ENCODE measurements at places on chromosomes 11 and 22.
A peak's percentile ranks its signal among the peaks of the same experiment; 100 is the strongest.

DNA sequence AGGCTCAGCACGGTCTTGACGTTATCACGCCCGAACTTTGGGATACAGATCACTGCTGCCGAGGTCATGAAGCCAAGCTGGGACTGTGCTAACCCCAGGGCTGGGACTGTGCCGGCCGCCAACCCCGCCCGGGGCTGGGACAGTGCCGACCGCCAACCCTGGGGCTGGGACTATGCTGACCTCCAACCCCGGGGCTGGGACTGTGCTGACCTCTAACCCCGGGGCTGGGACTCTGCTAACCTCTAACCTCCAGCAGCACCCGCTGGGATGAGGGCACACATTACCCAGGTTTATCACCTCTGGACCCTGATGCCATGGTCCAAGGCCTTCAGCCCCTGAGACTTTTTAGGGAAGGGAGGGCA lies 129.7 kb downstream of the IGLL1 start:
- DNase-seq = no peak

- DNase-seq = no peak
Measured at GRCh38 chr11:118640332-118641154, 33.1 kb downstream of the PHLDB1 start.

GRCh38 chr22:19419086-19419463 lies 12.5 kb downstream of the HIRA start:
- DNase-seq = no peak

DNA sequence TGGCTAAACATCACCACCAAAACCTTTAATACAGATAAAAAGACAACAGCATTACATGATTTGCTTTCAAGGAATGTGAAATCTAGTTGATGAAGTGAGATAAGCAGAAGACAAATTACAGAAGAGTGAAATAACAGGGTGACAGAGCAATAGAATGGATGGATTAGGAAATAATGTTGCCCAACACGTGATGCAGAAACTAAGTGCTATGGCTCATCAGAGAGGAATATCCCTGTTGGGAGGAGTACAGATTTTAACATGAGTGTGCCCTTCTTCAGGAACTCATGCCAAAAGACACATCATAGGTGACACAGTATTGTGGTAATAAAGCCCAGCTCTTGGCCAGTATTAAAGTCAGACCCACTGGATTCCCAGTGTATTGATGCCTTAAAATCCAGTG lies 176.6 kb upstream of the RAG2 start:
- DNase-seq = peak; percentile 34

- no peak for DNase-seq
Measured at GRCh38 chr11:59705294-59705693, 8.4 kb downstream of the OR10V1 start.

GRCh38 chr22:22935546-22936157 lies 48.0 kb downstream of the IGLL5 start:
- DNase-seq = no peak

GRCh38 chr11:863023-863909 lies 20.6 kb downstream of the TSPAN4 start:
- DNase-seq = no peak

GRCh38 chr11:19370100-19370861 lies 129.5 kb upstream of the E2F8 start:
- peak; percentile 80 for DNase-seq

- DNase-seq = no peak
Measured at GRCh38 chr11:92967178-92967577, 2.3 kb upstream of the MTNR1B start.

DNA sequence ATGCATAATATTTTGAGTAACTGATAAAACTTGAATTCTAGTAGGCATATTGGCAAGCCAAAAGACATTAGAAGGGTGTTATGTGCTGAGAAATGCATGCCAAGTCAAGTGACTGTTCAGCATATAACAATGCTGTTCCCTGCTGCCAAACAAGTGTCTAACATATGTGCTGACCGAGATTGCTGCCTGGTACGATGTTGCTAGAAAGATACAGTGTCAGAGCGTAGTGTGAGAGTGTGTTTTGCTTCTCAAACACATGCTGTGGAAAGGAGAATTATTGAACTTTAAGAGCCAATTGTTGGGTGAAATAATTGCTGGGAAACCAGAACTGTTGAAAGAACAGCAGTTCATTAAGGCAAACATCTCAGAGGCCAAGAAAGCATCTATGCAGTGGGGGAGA lies 71.3 kb upstream of the GRIA4 start:
- DNase-seq = no peak

DNA sequence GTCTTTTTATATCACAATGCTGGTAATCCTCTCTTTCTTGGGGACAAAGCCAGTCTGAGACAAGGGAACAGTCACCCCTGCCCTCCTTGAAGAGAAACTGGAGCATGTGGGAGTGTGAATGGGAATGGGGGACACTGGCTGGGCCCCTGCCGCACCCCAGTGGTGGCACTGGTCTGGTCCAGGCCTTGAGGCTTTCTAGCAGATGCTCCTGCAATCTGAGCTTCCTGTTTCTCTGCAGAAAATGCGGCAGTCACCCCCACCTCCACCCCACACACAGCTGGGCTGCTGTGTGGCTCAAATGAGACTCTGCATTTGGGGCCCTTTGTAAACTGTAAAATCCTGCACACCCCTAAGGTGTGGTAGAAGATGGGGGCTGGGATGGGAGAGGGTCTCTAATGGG lies 6.6 kb upstream of the MARK2 start:
- no peak for DNase-seq

- peak; percentile 81 for DNase-seq
Measured at GRCh38 chr11:58573451-58574104, 2.1 kb downstream of the LPXN start.

DNA sequence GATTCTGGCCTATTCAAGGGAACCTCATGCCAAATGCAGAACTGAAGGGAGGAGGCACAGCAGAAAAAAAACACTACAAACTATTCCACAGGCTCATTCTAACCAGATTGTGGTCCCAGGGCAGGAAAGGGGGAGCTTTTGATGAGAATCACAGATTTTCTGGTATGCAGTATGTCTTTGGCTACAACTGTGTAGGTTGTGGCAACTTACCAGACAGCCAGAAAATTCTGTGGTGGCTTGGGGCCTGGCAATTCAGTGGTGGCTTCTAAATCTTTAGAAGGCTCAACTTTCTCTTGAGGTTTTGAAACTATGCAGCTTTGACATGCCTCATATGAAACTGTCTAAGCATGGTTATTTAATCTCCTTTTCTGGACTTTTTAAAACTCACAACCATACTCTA lies 850.8 kb upstream of the CCDC90B start:
- DNase-seq = no peak

GRCh38 chr11:111982019-111982464 lies 43.2 kb upstream of the DLAT start:
- DNase-seq = no peak

DNA sequence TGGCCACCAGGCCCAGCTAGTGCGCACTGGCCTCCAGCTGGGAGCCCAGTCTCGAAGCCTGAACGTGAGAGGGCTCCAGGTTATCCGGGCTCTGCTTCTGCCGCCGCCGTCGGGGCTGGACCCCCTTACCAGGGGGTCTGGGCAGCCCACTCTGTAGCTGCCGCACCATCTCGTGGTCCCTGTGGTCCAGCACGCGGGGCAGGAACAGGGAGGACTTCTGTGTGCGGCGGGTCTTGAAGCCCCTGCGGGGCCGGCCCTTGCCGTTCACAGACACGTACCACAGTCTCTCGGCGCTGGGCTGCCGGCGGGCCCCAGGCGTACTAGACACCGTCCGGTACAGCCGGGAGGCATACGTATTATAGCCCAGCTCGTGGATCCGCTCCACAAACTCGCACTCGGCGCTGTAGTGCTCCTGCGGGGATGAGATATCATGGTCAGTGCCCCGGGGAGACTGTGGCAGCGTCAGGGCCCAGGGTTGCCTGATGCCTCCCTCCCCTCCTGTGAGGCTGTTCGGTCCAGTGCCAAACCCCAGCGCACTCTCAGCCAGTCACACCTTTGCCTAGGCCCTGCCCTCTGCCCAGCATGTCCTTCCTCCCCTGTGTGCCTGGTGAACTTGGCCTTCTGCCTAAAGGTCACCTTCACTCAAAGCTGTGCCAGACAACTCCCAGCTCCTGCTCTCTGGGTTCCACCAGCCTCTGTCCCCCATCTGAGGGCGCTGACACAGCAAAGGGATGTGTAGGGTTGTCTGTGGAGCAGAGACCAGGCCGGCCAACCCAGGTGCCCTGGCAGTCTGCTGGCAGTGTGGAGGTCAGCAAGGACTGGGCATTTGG lies 8.7 kb downstream of the FGF3 start:
- no peak for DNase-seq

DNA sequence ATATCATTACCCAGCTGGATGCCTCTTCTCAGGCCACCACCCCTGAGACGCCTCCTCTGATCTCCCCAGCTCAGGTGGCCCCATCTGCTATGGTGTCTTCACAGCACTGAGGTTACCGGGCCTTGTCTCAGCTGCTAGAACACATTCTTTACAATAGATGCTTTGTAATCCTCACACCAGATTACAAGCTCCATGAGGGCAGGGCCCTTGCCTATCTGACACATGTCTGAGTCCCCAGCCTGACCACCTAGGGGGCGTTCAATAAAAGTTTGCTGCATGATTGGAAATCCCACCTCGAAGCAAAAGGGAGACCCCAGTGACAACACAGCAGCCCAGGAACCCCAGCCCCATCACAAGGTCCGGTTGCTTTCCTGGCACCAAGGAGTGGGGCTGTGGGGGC lies 2.0 kb downstream of the MACROD1 start:
- DNase-seq = no peak

DNA sequence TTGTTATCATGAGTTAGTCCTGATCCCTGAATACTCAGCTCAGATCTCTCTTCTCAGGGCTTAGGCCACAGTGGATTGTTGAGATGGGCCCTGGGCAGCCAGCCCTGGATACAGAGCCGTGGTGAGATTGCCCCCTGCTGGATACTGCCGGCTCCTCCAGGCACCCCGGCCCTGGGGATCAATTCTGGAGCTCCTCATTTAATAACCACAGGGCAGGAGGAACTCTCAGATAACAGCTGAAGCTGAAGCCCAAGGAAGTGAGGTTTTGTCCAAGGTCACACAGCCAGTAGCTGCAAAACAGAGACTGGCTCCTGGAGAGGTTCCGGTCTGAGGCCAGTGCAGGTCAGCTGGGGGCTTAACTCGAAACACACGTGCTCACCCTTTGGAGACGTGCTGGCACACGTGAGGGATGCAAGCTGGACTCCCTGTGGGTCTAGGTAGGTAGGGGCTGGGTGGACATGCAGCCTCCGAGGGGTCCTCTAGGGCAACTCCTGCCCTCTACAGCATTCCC lies 16.0 kb downstream of the USH1C start:
- peak; percentile 25 for DNase-seq

DNA sequence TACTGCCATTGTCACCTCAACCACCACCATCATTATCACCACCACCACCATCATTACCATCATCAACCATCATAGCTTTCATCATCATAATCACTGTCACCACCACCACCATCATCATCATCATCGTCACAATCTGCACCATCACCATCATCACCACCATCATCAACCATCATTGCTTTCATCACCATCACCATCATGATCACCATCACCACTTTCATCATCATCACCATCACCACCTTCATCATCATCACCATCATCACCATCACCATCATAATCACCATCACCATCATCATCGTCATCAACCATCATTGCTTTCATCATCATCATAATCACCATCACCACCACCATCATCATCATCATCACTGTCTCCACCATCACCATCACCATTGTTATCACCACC lies 8.7 kb upstream of the OSBPL5 start:
- DNase-seq = no peak

DNA sequence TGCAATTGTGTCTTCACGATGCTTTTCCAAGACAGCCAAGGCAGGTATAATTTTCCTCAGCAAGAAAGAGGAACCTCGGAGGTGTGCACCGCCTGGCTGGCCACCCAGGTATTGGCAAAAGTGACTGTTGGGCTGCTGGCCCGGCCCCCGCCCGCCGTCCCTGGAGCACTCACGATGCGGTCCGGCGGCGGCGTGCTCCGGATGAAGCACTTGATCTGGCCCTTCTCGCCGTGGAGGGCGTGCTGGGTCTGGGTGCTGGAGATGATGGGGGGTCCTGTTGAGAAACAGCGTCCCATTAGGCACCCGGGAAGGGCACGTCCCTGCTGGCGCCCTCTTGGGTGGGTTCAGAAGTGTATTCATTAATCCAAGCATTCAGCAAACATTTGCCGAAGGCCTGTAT lies 84.8 kb downstream of the ST3GAL4 start:
- no peak for DNase-seq

DNA sequence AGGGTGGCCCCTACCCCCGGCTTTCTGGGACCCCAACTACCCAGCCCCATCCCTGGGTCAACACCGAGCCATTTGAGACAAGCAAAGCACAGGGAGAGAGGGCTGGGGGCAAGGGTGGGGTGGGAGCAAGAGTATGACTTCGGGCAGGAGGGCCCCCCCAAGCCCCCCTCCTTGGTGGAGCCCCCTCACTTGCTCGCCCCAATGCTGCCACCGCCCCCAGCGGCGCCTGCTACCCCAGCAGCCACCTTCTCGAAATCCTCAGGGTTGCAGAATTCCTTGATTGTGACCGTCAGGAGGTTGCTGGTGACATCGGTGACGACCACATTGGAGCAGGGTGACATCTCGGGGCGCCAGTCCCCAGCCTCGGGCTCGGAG lies 6.0 kb downstream of the CBX6 start:
- no peak for DNase-seq

DNA sequence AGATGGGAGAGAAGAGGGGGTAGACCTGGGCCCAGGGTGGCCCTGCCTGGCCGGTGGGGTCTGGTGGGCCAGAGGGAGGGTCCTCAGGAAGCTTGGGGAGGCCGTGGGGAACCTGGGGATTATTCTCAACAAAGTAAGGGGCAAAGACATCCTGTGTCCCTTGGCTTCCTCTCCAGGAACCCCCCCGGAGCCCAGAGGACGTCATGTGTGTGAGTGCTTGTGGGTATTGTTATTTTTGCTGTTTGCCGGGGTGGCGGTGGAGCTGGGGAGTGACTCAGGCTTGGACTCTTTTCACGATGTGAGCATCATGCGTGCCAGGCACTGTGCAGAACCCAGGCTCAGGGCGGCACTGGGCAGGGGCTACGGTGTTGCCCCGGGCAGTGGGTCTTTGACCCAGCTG lies 982 bp upstream of the SHANK3 start:
- DNase-seq = no peak

- no peak for DNase-seq
Measured at GRCh38 chr11:95093548-95093947, 3.9 kb downstream of the ENDOD1 start.

DNA sequence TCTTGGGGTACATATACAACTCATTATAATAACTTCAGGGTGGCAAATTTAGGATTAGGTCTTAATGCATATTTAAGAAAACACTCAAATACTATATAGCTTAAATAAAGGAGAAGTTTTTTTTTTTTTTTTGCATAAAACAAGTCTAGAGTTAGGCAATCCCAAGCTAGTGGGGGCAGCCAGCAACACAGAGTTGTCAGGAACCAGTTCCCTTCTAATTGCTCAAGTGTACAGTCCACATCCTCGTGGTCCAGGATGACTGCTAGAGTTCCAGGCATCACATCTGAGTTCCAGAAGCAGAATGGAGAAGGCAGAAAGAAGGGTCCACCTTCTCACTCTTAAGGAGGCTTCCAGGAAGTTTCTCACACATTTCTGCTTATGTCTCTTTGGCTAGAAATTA lies 261.9 kb upstream of the PLET1 start:
- no peak for DNase-seq

Measured in fibroblast of gingiva (primary cell).